NCI-H1417 treated with DMSO at 0.1 percent for 48 hours (cell line): ENCODE measurements at places on chromosomes 2 and 18.

DNA sequence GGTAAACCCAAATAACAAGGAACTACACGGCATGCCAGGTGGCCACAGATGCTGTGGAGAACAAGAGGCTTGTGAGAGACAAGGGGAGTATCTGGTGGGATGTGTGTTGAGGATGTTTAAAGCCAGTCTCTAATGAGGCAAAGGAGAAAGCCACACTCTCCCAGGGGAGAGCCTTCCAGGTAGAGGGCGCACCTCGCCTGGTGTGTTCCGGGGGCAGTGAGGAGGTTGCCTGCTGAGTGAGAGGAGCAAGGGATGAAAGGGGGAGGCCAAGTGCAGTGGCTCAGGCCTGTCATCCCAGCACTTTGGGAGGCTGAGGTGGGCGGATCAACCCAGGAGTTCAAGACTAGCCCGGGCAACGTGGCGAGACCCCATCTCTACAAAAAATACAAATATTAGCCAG lies 16.2 kb downstream of the SAG start:
- no peak for DNase-seq

- DNase-seq: no peak
Observed at GRCh38 chr18:79856119-79857007, 58.6 kb downstream of the KCNG2 start.

DNA sequence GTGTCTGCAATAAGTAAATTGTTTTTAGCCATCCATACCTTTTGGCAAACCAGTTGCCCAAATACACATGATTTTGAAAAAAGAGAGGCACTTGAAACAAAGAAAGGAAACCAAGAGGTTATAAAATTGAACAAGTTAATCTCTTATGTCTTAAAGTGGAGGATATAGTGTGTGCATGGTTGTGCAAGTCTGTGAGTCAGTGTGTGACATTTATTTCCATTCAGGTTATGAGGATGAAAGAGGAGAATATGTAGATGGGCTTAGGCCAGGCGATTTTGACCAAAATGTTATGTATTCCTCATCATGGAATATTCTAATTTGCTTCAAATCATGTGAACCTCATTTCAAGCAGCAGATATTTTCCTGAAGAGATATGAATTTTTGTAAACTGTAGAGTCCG lies 123.3 kb downstream of the SETBP1 start:
- DNase-seq: no peak

DNA sequence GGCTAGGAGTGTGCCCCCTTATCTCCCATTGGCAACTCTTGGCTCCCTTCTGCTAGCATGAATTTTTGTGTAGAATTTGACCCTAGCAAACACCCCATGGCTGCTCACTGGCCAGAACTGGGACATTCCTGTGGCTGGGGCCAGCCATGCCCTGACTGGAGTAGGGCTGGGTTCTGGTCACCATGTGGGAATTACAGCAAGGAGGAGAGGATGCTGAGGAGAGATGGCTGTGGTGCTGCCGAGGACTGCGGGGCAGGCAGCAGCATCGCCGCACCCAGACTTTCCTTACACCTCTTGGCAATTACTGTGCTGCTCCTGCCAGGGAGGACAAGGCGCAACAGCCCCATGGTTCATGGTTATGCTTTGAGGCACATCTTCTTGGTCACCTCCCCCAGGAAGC lies 12.7 kb downstream of the KCNF1 start:
- no peak for DNase-seq

- DNase-seq: no peak
Observed at GRCh38 chr2:48319863-48320262, 210.1 kb upstream of the STON1 start.

- no peak for DNase-seq
Observed at GRCh38 chr2:45195916-45196315, 186.7 kb upstream of the SIX2 start.

- DNase-seq: no peak
Observed at GRCh38 chr18:63444580-63444979, 22.3 kb upstream of the VPS4B start.
